M059J (cell line): ENCODE measurements at places on chromosomes 3 and 15.

DNA sequence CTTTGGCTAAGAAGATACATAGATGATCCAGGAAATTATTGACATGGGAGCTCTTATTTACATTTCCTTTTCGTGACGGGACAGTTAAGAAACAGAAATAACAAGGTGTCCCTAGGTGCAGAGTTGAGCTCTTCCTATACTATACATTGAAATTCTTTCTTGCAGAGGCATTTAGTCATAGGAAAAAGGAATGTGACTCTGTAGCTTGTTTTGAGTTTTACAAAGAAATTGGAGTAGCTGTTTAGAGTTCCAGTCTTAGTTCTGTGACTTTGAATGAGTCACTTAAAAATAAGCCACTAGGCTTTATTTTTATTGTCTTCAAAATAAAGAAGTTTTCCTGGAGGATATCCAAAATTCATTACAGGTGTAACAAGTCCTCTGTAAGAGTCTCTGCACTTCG, 723.5 kb upstream of the SGO1 start:
- peak; percentile 12 for DNase-seq

- DNase-seq: peak; percentile 18
Measured at GRCh38 chr15:93829115-93829870, 402.1 kb upstream of the MCTP2 start.

GRCh38 chr3:126130981-126131745, 47.2 kb upstream of the SLC41A3 start:
- DNase-seq: no peak

- peak; percentile 43 for DNase-seq
Measured at GRCh38 chr15:77966540-77967234, 110.8 kb downstream of the TBC1D2B start.

DNA sequence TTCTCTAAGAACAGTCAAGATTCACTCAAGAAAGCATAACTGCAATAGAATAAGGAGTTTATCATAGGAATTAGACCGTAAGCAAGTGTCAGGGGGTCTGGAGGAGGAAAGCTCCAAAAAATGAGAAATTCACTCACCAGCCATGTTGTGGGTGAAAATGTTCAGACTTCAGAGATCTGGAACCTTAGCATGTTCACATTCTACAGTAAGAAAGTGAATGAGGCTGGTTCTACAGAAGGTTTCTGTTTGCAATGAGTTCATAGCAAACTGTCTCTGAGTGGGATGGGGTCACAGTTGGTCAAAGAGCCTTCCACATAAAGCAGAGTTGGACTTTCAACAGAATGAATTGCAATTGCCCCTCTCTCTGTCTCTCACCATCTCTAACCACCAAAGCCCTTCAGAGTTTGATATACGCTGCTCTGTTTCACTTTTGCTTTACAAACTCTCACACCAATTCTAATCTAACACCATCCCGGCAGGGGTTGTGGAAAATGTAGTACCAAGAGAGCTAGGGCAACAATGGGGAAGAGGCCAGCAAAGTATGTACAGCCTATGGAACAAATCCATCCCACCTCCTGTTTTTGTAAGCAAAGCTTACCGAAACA, 581.8 kb upstream of the UBE2E2 start:
- DNase-seq: no peak

DNA sequence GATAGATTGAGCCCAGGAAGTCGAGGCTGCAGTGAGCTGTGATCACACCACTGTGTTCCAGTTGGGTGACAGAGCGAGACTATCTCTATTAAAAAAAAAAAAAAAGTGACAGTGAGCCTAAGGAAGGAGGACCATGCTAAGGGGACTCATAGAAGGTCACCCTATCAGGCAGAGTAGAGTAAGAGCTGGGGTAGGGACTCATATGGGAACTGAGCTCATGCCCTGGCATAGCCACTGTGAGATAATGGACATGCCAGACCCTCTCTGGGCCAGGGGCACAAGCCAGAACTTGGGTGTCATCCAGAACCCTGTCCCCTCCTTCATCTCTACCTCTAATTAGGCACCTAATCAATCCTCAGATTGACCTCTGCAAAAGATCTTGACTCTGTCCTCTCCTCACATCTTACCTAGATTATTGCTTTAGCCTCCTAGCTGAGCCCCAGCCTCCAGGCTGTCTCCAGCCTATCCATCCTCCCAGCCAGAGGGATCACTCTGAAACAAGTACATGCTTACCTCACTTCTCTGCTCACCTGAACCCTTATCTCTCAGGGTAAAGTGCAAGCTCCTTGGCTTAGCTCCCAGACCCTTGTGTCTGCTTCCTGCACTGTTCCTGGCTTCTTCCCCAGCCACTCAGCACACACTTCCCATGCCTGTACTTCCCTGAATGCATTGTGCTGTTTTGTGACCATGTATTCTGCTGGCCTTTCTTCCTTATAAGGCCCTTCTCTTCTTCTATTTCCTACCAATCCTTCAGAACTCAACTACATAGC, 76.4 kb downstream of the DAPK2 start:
- DNase-seq: no peak

DNA sequence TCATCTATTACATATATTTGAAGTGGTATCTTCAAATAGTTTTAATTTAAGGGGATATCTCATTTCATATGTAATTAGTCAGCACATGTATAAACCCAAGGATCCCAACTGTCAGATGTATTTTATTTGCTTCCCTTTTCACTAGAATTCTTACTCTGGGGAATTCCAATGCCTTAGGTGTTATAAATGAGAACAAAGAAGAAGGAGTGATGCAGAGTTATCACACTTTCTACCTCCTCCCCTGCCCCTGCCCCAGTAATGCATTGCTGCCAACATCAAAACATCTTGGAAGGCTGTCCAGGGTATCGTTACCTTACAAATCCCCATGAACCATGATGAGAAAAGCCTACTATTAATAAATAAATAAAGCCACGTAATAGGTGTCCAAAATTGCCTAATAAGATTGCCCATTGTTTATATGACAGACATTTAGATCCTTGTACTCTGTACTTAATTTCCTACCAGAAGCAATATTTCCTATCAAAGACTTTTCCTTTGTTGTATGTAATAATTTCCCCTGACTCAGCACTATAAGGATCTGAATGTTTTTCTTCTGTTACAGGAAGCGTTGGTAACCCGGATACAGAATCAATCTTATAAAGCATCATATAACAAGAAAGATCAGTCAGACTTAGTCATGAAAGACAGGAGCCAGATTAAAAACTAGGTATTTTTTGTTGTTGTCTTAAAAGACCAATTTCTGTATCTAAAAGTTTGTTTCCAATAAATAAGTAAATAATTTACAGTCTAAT, 38.8 kb downstream of the CBLB start:
- peak; percentile 77 for DNase-seq

DNA sequence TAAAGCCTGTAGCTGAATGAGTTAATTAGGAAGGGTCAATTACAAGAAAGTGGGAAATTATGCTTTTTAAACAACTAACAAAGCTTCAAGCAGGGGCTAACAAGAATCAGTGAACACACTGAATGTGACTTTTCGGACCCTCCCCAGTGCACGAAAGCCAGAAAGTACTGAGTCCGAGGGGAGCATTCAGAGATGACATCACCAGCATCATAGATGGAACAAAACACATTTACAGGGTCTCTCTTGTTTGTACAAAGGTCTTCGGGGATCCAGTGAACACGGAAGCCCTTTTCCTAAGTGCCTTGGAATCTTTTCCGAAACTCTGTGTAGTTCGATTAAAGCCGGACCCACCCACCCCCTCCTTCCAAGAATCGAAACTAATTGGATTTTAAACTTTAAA, 829 bp downstream of the DCP1A start:
- DNase-seq: peak; percentile 10

DNA sequence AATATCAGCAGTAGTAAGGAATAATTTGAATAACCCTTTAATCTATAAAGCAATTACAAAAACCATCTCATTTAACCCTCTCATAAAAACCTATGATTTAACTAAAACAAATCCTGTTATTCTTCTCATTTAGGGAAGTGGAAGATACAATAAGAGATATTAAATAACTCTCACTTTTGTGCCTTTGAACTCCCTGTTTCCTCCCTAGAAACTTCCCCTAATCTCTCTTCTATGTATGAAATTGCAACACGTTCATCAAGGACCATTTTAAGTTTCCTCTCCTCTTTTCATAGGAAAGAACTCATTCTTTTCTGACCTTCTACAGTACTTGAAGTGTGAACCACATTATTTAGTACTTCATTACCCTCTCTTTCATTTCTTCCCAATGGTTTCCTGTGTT, 18.8 kb upstream of the FAM81A start:
- no peak for DNase-seq
